ENCODE measurements at places on chromosomes 7 and 10.

GRCh38 chr10:3783682-3784432, 1.2 kb downstream of the KLF6 start:
- DNase-seq, result no peak

- DNase-seq, result peak; percentile 12
These were observed 41.7 kb downstream of the SP8 start for GRCh38 chr7:20744954-20745446.

DNA sequence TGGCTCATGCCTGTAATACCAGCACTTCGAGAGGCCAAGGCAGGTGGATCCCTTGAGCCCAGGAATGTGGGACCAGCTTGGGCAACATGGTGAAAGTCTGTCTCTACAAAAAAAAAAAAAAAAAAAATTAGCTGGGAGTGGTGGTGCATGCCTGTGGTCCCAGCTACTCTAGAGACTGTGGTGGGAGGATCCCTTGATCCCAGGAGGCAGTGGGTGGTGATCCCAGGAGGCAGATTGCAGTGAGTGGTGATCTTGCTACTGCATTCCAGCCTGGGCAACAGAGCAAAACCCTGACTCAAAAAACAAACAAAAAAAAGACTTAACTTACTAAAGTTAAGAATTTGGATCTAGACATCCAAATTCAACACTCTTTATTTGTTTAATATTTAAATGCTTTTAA, 10.2 kb upstream of the ADO start:
- DNase-seq, result no peak

DNA sequence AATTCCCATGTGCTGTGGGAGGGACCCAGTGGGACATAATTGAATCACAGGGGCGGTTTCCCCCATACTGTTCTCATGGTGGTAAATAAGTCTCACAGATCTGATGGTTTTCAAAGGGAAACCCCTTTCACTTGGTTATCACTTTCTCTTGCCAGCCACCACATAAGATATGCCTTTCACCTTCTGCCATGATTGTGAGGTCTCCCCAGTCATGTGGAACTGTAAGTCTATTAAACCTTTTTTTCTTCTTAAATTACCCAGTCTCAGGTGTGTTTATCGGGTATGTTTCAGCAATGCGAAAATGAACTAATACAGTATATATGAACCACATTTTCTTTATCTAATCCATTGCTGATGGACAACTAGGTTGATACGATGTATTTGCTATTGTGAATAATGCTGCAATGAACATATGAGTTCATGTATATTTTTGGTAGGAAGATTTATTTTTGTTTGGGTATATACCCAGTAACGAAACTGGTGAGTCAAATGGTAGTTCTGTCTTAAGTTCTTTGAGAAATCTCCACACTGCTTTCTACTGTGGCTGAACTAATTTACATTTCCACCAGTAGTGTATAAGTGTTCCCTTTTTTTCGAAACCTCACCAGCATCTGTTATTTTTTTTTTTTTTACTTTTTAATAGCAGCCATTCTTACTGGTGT, 70.0 kb upstream of the HGF start:
- no peak for DNase-seq

DNA sequence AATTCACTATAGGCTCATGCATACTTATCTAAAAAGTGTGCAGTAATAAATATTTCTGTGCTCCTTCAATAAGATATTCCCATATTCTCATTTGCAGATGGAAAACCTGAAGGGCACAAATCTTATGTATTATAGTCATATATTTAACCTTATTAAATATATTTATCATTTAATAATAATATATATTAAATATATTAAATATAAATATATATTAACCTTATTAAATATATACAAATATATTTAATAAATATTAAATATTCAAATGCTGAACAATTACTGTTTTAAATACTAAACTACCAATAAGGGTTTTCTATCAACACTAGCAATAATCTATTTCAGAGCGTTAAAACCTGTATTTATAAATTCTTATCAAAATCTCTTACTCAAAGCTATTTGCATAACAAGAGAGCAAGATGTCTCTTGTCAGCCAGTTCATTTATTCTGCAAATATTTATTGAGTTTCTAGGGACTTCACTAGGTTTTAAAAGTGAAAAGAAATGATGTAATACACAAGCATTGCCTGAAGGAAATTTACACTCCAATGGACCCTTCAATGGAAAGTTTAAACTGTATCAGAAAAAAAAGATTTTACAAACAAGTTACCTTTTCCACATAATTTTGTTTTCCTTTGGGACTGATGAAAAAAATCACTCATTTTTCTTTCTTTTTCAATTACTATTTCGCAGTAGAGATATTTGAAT, 159.2 kb downstream of the AGMO start:
- DNase-seq, result no peak

DNA sequence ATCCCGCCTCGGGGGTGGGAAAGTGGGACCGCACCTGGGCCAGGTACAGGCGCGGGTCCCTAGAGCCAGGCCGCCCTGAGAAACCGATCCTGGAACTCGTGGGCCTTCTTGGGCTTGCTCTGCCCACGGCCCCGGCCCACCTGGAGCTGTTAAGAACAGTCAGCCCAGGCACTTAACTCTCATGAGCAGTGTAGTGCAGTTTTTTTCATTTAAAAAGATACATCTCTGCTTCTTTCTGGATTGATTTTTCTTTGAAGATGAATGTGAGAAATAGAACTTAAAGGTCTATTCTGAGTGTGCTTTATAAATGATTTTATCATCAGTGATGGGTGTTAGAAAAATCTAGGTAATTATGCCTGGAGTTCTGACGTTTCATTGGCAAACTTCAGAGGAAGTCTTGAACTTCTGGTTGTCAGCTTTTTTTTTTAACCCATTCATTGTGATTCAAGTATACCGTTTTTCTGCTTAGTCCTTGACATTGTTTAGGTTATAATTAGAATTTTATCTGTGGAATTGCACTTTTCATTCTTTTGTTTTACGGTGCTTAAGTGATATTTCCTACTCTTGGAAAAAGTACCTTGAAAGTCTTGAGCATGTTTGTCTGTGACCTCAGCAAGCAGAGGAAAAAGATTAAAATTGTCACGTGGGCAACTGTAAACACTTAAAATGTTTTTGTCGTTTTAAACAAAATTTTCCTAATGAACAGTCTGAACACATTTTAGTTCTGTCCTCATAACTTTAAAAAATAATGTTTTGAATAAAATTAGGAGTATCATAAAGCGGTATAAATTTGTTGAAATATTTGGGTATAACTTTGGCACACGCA, 906 bp downstream of the CDK1 start:
- DNase-seq, result no peak

DNA sequence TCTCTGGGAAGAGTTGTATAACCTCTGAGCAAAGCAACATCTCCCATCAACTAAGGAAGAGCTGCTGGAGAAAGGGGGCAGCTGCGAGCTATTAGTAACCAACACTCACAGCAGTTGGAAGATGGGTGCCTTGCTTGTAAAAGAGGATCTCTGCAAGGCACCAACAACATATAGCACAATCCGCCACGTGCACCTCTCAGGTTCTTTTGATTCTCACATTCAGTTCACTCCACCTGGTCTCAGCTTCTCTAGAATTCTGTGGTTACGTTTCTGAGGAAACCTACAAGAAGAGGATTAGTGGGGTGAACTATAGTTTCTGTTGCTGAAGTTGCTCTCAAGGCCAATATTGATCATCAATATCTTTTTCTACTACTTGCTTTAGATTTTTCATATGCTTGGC, 117.1 kb downstream of the RPS24 start:
- DNase-seq, result no peak
